ENCODE measurements at places on chromosomes 16 and 17.

GRCh38 chr17:1590029-1590746, 27.6 kb upstream of the PITPNA start:
- peak; percentile 65 for DNase-seq

GRCh38 chr17:74805591-74805991, 29.4 kb upstream of the NAT9 start:
- peak; percentile 62 for DNase-seq

- DNase-seq, result no peak
These were observed 72.0 kb upstream of the LGALS9 start for GRCh38 chr17:27558842-27559505.

DNA sequence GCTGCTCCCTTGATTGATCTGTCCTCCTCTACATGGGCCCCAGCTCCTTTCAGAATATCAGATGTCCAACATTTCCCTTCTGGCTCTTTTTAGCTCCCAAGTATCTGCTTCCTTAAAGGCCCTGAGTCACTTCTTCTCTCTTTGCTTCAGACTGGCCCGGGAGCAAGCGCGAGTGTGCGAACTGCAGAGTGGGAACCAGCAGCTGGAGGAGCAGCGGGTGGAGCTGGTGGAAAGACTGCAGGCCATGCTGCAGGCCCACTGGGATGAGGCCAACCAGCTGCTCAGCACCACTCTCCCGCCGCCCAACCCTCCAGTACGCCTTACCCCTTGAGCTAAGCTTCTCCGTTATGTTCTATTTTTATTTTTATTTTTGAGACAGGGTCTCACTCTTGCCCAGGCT, 12.3 kb downstream of the CNTROB start:
- no peak for DNase-seq

GRCh38 chr17:2362881-2363280, 25.6 kb downstream of the SGSM2 start:
- DNase-seq, result no peak

GRCh38 chr17:57356719-57357391, 100.5 kb downstream of the MSI2 start:
- DNase-seq, result no peak

GRCh38 chr17:67016039-67016762, 28.2 kb upstream of the CACNG1 start:
- peak; percentile 89 for DNase-seq

DNA sequence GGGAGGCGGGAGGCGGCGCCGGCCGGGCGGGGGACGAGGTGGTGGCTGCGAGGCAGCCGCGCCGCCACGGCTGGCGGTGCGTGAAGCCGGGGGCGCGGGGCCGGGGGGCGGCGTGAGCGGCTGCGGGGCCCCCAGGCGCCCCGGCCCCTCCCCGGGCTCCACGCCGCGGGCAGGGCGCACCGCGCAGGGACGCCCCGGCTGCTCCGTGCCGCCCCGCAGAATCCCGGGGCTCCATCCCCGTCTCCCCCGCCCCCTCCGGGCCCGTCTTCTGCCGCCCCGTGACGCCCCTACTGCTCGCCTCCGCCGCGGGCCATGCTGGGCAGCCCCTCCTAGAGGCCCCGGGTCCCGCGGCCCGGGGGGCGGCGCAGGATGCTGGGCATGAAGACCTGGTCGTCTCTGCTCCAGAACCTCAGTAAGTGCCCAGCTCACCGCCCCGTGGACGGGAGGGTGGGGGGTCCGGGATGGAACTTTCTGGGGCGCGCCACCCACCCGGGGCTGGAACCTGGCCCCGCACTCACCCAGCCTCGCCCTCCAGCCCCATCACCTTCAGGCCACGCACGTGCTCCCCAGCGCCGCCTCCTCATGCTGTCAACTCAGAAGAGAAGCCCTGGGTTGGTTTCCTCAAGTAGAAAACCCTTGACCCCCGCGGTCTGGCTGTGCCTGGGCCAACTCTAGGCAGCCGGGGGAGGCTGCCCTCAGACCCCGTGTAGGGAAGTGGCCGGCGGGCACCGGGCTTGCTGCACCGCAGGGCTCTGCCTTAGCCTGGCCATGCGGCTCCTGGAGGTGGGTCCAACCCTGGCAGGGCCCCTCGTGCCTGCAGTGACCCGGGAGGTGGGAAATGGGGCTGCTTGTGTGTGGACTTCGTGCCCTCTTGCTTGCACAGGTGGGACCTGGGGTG, 150.2 kb upstream of the GSE1 start:
- peak; percentile 86 for DNase-seq

GRCh38 chr17:71115669-71115972, 946.3 kb downstream of the KCNJ2 start:
- no peak for DNase-seq

DNA sequence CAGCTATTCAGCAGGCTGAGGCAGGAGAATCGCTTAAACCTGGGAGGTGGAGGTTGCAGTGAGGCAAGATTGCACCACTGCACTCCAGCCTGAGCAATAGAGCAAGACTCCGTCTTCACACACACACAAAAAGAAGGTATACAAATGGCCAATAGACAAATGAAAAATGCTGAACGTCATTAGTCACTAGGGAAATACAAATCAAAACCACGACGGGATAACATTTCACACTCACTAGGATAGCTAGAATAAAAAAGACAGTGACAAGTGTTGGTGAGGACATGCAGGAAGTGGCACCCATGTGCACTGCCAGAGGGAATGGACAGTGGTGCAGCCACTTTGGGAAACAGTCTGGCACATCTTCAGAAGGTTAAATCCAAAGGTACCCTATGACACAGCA, 172.9 kb downstream of the FTO start:
- DNase-seq, result no peak

GRCh38 chr16:14347706-14348105, 276.6 kb downstream of the MRTFB start:
- DNase-seq, result no peak

- peak; percentile 62 for DNase-seq
These were observed 15.9 kb upstream of the FBXO47 start for GRCh38 chr17:38982858-38983746.

DNA sequence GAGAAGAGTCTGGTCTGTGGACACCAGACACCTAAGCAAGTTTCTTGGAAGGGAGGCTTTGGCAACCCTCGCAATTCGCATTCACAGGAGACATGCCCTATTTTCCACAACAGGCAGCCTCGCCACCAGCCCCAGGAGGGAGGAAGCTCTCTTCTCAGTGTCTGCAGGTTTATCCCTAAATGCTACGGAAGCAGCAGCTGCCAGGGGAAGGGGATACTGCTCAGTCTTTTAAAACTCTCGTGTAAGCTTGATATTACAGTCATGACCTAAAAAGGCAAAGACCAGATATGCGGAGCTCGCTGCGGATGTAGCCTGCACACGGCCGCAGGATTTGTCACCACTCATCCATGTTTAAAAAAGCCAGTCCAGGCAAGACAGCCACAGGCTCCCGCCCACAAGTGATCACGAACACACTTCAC, 159.2 kb upstream of the RPH3AL start:
- no peak for DNase-seq

DNA sequence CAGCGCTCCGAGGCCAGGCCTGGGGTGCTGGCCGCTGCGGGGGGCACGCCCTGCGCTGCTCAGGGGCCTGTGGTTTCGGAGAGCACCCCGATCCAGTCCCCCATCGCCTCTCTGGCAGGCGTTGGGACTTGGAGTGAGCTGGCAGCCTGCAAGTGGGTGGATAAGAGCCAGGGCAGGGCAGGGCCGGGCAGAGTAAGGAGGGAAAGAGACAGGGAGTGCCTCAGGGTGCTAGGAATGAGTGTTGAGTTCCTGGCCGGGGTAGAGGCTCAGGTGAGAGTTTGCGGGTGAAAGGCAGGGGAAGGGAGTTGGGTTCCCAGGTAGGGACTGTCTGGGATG, 1.3 kb downstream of the CDH13 start:
- DNase-seq, result no peak

- no peak for DNase-seq
These were observed 43.7 kb downstream of the HSBP1 start for GRCh38 chr16:83851473-83851872.

- no peak for DNase-seq
These were observed 3.4 kb upstream of the WIPI1 start for GRCh38 chr17:68460715-68461114.

GRCh38 chr17:78637643-78638420, 60.6 kb upstream of the DNAH17 start:
- no peak for DNase-seq

DNA sequence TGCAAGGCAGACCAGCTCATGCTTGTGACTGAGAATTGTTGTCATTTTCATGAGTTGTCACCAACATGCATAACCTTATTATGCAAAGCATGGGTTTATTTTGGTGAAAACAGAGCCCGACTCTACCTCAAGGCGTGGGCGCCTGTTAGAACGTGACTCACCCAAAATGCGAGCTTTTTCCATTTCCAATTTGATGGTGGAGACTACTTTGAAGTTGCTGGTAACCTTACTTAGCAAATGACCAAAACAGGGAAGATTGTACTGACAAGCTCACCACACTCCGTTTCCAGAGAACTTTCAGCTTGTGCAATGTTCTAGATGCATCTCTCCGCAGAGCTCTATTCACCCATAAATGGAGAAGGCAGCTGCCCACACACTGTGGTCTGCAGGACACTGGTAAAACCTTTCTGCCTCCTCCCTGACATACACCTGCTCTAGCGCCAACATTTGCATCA, 284.5 kb downstream of the MAF start:
- DNase-seq, result no peak

- DNase-seq, result peak; percentile 85
These were observed at the start of gene ANKRD13B for GRCh38 chr17:29592850-29593551. Gene ANKRD13B (plus strand): TSS chr17:29593132. CDS start chr17:29593622, 490 bp downstream.

DNA sequence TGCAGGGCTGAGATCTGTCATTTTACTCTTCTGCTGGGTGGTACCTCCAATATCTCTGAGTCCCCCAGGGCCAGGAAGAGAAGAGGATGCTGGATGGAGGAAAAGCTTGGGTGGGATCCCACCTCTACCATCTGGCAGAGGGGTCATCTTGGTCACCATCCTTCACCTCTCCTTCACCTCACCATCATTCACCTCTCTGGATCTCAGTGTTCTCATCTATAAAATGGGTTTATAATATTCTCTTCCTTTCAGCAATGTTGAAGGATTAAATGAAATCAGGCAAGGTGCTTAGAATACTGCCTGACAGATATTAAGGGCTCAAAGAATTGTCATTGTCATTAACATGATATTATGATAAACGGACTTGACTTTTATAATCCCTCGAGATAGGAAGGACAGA, 195.8 kb downstream of the SNX29 start:
- DNase-seq, result no peak

DNA sequence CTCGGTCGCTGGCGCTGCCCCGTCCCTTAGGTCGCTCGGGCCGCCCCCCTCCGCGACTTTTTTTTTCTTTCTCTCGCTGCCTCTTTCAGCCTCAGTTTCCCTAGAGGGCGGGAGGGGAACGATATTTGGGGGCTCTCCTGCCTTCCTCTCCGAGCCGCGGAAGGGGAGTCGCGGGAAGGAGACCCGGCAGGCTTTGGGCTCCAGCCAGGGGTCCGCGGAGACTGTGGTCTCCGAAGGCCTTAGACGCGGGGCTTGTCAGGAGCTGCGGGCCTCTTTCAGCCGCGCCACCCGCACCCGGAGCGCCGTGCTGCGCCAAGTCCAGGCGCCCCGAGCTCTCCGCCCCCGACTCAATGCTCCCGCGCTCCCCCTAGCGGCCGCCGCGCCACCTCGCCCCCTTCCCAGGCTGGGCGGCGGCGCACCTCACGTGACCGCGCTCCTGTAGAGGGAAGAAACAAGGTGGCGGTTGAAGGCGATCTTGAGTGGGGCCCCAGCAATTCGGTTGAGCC, at the start of gene LRRC37B:
LRRC37B (plus strand) TSS at position 427 of the 506 bp plus-strand sequence. CDS start 14,010 bp downstream, outside the sequence.
- DNase-seq, result peak; percentile 92

All from H7 (cell line).